ENCODE measurements at places on chromosomes 2 and 18. TPM values are rescaled to one million over a fixed set of nuclear protein-coding genes. Genes with fewer than 3 reads are reported as not detected.

The ARHGAP15 gene
- 119 TPM for total RNA-seq

The CCT4 gene
- 78.9 TPM for total RNA-seq

The GCG gene
- not detected for total RNA-seq

The SERPINB7 gene
- 0.53 TPM for total RNA-seq

The CHST10 gene
- total RNA-seq = 12.5 TPM

The LRRC30 gene
- not detected for total RNA-seq

GRCh38 chr2:58065248-58065647 is 18.6 kb downstream of the VRK2 start:
- DNase-seq = no peak

- peak; percentile 34 for DNase-seq
Observed at GRCh38 chr2:95353613-95354468, 48.7 kb upstream of the FAHD2A start.

DNA sequence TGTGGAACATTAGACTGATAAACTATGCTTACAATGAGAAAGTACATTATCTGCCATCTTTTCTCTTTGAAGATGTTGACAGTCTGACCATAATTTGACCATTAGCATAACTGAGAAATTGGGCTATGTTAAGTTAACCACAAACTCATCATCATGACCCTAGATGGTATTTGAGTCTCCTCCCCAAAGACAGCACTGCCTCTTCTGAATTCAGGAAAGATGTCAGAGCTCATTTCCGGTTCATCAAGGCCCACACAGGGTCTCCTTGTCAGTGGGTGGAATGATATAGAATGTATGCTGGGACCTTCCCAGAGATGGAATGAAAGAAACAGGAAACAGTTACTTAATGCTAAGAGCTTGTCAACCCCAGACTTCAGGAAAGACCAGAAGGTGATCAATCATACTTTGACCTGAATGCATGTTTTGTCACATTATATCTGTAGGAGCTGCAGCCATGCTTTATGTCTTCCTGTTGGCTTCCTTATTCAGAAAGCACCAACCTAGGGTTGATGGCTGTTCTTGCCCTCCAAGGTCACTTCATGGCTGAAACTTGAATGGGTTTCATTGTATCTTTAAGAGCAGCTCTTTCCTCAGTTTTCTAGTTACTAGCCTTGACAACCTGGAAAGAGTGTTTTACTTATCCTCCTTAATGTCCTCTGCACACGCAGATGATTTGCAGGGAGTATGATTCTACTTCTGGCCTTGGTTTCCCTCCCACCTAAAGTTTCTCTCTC is 99.1 kb upstream of the NEUROD1 start:
- no peak for DNase-seq

DNA sequence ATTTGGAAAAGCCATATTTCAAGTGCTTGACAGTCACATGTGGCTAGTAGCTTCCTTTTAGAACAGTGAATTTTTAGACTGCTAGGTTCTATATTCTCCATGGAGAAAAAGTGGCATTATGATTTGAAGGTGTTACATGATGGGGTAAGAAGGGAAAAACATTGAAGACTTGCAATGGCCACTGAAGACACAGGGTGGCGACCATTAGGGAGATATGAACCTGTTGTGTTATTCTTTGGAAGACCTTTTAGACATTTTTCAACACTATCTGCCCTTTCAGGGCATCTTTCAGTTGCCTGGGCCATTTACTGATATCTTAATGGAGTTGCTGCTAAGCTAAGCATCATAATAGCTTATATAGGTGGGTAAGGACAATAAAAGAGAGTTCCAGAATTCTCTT is 1387.2 kb downstream of the SUCLG1 start:
- no peak for DNase-seq

DNA sequence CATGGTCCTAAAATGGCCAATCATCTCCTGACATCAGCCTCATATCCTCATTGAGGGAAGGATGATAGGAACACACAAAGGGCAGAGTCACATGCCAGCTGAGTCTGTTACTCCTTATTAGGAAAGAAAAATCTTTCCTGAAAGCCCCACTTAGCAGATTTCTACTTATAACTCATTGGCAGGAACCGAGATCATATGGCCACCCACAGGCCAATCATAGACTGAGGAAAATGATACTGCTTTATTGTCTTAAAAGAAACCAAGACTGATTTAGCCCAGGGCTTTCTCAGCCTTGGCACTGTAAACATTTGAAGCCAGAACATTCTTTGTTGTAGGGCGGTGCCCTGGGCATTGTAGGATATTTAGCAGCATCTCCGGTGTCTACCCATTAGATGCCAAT is 18.7 kb downstream of the GKN2 start:
- no peak for DNase-seq

DNA sequence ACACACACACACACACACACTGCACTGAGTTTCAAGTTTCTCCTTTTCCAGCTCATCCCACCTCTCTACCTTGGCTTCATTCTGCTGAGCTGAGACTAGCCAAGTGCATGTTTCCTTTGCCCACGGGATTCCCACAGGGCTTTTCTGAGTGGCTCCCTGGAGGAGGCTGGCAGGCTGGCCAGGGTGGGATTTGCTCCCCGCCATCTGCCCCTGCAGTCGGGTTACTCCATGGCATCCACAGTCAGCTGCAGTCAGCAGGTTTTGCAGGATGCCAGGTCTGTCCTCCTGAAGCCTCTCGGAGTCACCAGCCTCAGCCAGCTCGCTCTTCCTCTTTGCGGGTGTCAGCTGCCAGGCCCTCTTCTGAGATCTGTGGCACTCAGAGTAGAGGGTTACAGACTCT is 783.7 kb upstream of the SOX11 start:
- DNase-seq = no peak

DNA sequence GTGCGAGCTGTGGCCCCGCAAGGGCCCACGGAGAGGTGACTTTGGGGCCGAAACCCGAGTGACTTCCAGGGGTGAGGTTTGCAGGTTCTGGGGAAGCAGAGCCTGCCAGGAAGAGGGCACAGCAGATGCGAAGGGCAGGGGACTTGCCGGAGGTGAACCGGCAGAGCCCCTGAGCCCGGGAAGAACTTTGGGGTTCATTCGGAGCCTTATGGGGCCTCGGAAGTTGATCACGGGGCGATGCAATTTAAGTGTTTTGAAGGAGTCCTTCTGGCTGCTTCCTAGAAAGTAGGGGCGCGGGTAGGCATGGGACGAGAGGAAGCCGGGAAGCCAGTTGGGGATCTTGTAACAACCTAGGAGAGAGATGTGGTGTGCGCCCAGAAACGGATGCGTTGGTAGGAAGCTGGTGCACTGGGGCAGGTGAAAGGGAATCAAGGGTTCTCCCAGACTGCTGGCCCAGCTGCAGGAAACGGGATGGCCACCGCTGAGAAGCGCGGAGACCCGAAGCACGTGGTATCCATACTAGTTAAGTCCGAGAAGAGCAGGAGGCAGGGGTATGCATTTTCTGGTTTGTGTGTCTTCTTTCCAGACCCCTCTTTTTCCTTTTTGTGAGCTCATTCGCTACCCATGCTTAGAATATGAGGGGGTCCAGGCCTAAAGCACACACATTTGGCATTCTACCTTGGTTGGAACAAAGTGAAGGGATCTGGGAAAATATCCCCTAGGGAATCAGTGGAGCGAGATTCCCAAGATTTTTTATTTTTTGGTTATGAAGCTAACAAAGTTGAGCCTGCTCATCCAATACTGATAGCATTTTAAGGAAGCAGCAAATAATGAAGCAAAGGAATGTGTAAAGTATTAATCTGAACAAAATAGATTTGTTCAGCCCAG is 758 bp downstream of the SCLY start:
- no peak for DNase-seq

DNA sequence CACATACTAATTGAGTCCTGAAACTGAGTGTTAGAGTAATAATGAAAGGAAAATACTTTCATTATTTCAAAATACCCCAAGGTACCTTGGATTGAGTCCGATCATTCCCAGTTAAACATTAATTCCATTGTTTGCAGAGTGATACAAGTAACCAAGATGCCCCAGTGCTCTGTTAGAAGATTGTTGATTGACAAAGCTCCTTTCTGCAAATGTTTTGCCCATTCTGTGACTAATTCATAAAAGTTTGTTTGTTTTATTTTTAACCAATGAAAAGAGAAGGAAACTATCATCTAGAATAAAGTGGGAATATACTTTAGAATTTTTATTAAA is 124.0 kb downstream of the GULP1 start:
- DNase-seq = no peak

- DNase-seq = no peak
Observed at GRCh38 chr2:86297382-86298147, 39.9 kb downstream of the REEP1 start.

DNA sequence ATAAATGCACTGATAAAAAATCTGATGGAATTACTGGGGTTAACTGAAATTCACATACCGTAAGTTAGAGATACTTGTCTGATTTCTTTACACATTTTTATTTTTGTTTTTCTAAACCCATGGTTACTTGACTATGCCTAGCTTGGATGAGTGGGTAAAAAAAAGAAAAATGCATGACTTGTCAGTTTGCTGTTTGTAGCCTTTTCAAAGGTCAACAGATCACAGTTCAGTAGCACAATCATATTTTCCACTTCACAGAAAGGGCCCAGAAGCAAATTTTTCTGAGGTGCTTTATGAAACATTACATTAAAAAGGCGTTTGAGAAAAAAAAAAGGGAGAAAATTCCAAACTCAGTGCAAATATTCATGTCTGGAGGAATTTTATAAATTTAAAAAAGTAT is 16.4 kb downstream of the SLC16A14 start:
- DNase-seq = no peak

GRCh38 chr18:24491927-24492834 is 31.7 kb downstream of the HRH4 start:
- no peak for DNase-seq

DNA sequence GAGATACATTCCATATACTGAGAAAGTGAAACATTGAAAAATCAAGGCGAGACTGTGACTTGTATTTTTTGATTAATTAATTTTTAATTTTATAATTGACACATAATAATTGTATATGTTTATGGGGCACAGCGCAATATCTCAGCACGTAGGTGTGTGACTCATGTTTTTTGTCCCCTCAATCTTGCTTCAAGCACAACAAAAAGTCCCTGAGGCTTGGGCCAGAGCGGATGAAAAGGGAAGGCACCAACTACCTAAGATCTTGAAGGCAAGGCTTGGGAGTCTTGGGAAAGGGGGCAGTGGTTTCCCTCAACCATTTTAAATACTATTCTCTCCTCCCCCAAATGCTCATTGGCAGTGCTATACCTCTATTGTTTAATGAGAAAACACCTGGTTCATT is 9.9 kb downstream of the SGPP2 start:
- DNase-seq = no peak

- DNase-seq = no peak
Observed at GRCh38 chr2:227031379-227031778, 132.6 kb downstream of the COL4A4 start.

DNA sequence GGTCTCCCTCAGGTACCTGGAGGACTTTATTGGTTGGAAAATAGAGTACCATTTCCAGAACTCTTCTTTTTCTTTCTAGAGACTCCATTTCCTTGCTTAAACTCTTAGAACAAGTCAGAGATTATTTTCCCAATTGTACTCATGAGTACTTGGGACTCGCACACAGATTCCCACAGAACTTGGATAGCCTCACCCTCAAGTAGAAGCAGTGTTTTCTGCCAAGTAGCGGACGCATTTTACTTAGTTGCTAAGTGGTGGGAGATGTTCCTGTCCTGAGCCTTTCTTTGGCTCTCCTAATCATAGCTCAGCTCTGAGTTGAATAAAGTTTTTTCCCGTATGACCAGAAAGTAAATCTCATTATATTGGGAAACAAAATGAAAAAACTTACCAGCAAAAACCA is 17.2 kb downstream of the SLC30A3 start:
- no peak for DNase-seq

DNA sequence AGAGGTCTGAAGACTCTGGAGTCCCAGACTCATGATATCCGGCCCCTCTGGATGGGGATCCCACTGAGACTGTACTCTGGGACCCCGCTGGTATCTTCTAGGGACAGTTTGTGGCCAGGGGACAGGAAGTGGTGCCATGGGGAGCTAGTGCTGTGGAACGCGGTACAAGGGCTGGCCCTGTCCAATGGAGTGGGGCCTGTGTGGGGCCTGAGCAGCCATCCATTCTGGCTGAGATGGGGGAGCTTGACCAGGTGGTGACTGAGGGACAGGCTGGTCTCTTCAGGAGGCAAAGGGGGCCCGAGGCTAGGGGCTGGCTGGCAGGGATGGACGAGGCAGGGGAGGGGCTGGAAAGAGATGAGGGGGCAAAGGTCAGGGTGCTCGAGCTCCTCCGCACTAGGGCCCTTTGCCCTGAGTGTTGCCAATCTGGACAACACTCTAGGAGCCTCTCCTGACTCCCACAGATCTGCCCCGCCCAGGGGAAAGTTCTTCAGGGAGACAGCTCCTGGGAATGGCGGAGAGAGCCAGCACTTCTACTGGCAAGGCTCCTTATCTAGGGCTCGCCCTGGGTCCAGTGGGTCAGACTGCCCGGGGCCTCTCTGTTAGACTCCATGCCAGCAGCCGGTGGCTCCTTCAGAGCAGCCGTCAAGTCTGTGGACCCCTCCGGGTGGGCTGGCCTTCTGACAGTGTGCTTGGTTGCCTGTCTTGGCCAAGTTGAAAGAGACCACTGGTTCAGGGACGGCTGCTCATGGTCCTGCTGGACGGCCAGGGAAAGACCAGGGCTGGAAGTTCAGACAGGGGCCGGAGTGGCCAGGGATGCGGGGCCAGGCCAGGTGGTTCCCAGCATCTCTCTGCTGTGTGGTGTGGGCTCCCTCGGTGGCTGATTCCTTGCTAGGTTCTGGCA is 12.3 kb downstream of the MALL start:
- DNase-seq = no peak

- no peak for DNase-seq
Observed at GRCh38 chr18:10094154-10094553, 180.3 kb downstream of the VAPA start.

DNA sequence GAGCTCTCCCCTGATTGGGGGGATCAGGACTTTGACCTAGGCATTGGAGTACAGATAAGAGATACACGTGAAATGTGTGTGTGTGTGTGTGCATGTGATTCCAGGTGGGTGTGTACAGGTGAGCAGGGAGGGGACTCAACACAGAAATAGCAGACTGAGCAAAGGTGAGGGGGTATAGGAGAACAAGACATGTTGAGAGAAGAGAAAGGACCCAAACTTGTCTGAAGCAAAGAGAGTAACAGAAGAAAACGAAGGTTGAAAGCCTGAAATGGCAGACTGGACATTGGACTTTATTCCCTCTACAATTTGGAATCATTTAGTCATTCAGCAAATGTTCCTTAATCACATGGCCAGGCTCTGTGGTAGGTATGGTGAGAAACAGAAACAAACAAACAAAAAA is 23.3 kb downstream of the MRO start:
- DNase-seq = no peak
